ENCODE measurements at places on chromosomes 1 and 21.

GRCh38 chr1:166057650-166058049, 109.2 kb downstream of the FAM78B start:
- no peak for DNase-seq

DNA sequence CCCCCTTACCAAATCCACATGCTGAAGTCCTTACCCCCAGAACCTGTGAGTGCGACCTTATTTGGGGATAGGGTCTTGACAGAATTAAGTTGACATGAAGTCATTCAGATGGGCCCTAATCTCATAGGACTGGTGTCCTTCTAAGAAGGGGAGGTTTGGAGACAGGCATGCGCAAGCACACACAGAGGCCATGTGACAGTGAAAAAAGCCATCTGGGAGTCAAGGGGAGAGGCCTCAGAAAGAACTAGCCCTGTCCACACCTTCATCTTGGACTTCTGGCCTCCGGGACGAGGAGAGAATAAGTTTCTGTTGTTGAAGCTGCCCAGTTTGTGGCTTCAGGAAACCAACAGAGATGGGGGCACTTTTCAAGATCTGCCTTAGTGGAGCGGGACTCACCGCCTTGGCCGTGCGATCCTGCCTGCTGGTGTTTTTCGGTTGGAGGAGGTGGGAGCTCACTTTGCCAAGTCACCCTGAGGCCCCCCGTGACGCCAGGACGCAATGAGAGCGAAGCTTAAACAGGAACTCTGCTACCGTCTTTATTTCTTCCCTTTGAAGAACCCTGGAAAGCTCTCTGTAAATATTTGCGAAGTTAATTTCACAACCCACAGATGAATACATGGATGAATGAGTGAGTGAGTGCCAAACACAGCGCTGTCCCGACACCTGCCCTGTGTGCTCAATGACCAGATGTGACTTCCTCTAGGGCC, 42.5 kb upstream of the C1orf174 start:
- DNase-seq, result no peak

- no peak for DNase-seq
Measured at GRCh38 chr1:4375812-4376211, 278.6 kb upstream of the AJAP1 start.

- DNase-seq, result no peak
Measured at GRCh38 chr1:214135886-214136285, 145.1 kb upstream of the SMYD2 start.

DNA sequence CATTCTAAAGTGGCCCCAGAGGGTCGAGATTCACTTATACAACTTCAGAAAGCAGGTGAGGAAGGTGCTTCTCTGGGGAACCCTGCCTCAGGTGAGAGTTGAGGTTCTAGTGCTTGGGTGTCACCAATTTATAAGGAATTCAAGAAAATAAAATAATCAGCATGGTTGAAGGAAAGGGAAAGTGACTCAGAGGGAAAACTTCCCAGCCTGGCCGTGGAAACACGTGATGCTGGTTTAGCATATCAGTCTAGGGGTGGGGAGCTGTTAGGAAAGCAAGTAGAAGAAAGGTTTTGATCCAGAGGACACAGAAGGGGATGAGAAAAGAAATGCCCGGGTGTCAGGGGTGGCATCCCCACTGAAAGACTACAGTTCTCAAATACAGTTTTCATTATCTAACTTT, 37.7 kb upstream of the TMEM125 start:
- DNase-seq, result no peak

All from renal pelvis (tissue), 12 donors.